ENCODE measurements at places on chromosomes 7 and 10.

- no peak for DNase-seq
These were observed 1.7 kb downstream of the AGR2 start for GRCh38 chr7:16803125-16803524.

GRCh38 chr10:79220307-79220706 lies 127.0 kb upstream of the PPIF start:
- DNase-seq: no peak

- no peak for DNase-seq
These were observed 77.2 kb downstream of the DYNC2I1 start for GRCh38 chr7:158933468-158934139.

- no peak for DNase-seq
These were observed 8.0 kb upstream of the DMTF1 start for GRCh38 chr7:87144173-87144657.

DNA sequence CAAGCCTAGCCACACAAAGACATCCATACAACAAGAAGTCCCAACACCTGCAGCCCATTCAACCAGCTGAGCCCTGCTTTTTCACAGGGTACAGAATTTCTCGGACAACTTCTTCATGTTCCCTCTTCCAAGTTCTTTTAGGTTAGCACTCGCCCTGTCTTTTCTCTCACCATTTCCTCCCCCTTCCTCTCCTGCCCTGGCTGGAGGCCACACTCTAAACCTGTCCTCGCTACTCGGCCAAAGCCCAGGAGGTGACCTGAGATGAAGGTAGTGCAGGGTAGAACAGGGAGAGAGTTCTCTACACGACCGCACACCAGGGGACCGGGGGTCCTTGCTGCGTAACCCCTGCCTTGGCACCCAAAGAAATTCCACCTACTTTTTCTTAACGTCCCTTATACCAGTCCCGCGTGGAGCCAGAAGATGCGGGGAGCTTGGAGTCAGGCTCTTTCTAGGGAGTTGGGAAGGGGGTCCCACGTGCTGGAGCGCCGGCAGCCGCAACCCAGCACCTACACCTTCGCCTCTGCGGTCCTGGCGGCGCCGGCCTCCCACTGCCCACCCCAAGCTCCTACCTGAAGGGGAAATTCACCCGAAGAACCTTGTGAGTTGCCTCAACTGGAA lies 16.0 kb upstream of the DLX6 start:
- no peak for DNase-seq

GRCh38 chr7:74429153-74429747 lies 24.5 kb upstream of the GTF2IRD1 start:
- DNase-seq: no peak

DNA sequence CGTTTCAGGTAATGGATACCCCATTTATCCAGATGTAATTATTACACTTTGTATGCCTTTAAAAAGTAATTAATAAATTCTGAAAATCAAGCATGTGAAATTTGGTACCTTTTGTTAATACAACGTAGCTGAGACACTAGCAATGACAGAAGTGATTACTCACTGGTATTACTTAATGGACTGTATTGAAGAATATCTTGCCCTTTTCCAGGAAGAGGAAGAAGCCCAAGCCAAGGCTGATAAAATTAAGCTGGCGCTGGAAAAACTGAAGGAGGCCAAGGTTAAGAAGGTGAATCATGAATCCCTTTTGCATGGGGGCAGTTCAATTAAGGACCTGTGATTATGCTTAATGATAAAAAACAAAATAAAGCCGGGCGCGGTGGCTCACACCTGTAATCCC lies 64.8 kb downstream of the APBB1IP start:
- DNase-seq: no peak
